Activated T-cell treated with anti-CD3 and anti-CD28 coated beads for 24 hours (primary cell): ENCODE measurements at places on chromosomes 7 and 10.

GRCh38 chr7:272631-273030 lies 17.3 kb upstream of the FOXL3 start:
- no peak for DNase-seq

GRCh38 chr10:122450353-122450990 lies 4.0 kb upstream of the ARMS2 start:
- DNase-seq = no peak

DNA sequence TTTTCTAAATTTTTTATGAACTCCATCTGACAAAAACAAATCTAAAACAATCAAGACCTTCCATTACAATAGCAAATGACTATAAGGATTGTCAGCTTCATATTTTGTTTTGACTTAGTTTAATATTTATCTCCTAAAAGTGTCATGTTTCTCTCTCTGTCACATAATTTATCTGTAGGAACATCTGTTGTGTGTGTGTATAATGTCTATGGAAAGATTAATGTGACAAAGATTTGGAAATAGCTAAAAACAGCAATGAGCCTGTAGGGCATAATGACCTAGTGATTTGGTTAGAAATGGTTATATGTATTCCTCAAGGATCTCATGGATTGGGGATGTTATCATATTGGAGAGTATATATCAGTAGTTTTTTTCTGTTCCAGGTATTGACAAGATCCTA lies 69.6 kb upstream of the MDFIC start:
- DNase-seq = no peak

DNA sequence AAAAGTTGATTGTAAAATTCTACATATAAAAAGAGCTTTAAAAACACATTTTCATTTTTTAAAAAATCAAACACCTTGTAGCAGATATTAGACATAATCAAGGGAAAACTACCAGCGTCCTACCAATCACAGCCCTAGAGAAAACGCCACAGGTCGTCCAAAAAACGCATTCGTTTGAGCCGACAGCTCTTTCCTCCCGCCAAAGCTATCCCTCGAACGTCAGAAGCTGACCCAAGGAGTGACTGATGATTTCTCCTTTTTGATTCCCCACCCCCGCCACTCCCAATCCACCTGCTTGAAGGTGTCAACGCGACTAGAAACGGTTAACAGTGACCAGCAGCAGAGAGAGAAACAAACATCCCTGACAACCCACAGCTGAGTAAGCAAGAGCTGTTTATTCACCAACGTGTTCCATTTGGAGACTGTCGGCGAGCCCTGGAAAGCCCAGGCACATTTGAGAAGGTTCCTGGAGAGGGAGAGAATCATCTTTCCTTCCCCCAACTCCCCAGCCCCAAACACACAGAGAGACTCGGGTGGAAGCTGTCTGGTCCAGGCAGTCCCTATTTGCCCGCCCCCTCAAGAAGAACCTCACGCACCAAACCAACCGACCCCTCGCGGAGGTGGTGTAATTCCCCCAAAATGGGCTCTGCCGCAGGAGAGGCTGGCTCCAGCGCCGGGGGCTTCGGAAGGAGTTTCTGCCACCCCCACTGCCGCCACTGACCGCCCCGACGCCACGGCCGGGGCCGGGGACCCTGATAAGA lies 622 bp downstream of the CPEB3 start:
- DNase-seq = peak; percentile 7

DNA sequence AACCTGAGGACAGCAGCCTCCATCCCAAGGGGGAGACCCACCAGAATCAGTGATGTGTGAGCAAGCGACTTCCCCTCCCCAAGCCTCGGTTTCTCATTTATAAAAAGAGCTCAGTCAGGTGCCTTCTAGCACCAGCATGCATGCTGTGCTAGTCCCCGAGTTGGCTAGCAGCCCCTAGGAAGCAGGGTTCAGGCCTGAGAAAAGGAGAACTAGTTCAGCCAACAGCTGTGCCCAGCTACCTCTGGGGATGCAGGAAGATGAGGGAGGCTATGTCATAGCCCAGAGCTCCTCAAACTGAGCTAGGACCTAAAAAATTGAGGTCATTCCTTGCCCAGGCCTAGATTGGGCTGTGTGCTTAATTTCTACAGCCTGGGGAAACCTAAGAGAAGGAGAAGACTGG lies 13.7 kb downstream of the DRGX start:
- DNase-seq = no peak

- no peak for DNase-seq
Observed at GRCh38 chr10:78806681-78807221, 262.0 kb upstream of the ZMIZ1 start.

DNA sequence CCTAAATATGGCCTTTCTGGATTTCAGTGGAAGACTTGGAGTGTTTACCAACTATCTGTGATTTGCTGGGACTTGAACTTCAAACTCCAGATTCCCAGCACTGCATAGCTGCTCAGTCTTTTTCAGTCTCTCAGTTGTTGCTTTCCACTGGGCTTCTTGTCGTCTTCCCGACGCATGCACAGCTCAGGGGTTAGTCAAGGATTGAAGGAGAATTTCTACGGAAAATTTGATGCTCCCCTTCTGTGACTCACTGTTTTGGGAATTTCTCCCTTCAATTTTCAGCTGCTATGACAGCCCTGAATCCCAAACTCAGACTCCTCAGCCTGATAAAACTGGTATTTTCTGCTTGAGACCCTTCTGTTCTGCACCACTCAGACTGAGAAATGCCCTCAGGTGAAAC lies 91.7 kb downstream of the CYP26A1 start:
- no peak for DNase-seq

DNA sequence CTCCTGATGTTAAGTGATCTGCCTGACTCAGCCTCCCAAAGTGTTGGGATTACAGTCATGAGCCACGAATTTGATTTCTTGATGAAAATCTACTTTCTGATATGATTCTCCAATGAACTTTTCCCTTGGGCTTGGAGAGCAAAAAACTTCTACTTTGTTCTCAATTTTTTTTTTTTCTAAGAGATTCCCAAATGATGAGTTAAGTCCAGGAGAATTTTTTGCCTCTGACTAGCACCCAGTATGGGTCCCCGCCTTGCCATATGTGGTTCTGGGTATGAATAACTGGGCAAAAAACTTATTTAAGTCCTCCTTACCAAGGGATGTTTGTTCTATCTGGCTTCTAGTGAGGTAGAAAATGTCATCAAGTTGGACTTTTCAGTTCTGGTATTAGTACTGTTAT lies 147.9 kb upstream of the LYZL1 start:
- no peak for DNase-seq

GRCh38 chr10:63267414-63268148 lies 134.5 kb downstream of the NRBF2 start:
- no peak for DNase-seq

DNA sequence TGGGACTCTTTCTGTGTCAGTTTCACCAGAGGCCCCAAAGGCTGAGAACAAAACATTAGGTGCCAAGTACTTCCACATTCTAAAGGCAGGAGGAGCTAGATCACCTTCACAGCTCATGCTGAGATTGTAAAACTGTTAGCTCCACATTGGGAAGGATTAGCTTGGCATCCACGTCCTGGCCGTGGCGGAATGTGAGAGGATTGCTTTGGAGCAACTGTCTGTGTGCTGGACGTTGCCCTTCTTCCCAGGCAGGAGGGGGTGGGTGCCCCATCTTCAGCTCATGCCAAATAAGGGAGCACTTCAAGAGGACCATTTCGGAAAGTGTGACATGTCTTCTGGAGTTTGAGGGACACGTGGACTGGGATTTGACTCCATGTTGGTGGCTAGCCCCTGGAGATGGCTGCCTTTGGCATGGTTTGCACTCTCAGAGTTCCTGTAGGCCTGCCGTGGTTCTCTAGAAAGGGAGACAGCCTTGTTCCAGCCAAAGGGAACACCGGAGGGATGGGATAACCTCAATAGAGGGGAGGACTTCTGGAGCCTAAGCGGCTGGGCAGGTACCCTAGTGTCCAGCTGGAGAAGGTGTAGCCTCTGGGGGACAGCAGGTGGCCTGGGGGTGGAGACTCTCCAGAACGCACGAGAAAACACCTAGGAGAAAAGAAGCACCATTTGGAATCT lies 19.9 kb upstream of the FMC1 start:
- DNase-seq = no peak

DNA sequence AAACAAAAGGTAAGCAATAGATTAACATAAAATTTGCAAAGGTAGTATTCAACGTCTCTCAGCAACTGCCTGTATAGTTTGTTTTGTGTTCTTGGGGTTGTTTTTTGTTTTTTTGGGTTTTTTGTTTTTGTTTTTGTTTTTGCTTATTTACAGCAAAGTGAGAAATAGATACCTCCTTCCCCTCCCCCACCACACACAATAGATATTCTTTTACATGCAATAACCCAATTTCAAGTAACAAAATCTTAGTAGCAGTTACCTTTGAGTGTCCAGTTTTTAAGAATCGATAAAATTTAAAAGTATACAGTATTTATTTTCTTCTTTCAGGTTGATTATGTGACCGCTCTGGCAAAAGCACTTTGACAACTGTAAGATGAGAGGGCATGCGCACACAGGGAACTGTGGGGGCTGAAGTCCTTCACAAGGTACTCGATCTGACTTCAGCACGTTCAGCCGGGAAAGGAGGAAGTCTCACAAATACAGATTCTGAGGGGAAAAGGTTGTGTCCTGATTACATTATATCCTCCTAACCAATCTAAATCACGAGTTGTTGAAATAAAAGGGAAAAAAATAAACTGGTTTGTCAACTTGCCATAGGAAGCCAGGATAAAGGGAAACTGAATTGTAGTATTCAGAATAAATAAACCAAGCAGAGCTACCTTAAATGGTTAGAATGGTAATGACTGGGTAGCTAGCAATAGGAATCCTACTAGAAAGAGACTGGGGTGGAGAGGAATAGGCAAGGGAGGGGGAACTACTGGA lies 47.8 kb downstream of the CPEB3 start:
- peak; percentile 23 for DNase-seq

- DNase-seq = no peak
Observed at GRCh38 chr7:25552998-25553397, 324.7 kb upstream of the NPVF start.

DNA sequence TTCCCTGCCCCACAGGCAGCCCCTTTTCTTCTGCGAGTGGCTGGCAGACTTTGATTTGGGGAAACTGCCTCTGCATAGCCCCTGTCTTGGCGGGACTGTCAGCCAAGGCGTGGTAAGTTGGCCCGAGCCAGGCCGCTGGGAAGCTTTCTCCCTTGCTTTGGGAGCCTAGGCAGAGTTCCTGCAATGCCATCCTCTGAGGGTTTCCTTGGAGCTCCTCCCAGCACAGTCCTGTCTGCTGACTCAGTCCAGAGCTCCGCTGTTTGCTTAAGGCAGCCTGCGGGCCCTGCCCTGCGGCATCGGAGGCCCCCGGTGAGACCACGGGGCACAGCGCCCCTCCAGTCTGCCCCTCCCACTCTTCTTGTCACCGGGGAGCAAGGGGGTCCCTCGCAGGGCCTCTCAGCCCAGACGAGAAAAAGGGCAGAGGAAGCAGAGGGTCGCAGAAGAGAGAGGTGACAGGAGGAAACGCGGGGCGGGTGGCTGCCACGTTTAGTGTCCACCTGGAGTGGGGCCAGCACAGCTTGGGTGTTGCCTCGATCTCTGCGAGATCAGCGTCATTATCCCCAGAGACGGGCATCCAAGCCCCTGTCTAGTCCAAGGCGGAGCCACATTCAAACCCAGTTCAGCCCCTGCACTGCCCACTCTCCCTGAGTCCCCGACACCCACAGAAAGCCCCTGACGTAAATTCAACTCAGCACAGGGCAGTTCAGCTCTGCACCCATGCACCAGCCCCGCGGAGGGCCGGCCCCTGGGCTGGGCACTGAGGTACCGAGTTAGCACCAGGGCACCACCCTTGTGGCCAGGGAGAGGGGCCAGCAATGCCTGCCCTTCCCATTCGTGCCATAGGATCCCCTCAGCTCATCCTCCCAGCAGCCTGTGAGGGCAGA lies 59.0 kb upstream of the CHST15 start:
- no peak for DNase-seq

DNA sequence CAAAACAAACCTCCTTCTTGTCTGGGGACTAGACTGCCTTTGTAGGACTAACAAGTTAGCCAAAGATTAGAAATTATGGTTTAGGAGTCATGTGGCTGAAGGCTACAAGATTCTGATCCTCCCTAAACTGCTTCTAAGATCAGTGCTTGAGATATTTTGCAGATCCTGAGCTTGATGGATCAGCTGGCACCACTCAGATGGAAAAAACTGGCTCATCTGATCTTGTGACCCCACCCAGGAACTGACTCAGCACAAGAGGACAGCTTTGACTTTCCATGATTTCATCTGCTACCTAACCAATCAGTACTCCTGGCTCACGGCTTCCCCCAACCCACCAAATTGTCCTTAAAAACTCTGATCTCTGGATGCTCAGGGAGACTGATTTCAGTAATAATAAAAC lies 271.5 kb upstream of the TAC1 start:
- no peak for DNase-seq

DNA sequence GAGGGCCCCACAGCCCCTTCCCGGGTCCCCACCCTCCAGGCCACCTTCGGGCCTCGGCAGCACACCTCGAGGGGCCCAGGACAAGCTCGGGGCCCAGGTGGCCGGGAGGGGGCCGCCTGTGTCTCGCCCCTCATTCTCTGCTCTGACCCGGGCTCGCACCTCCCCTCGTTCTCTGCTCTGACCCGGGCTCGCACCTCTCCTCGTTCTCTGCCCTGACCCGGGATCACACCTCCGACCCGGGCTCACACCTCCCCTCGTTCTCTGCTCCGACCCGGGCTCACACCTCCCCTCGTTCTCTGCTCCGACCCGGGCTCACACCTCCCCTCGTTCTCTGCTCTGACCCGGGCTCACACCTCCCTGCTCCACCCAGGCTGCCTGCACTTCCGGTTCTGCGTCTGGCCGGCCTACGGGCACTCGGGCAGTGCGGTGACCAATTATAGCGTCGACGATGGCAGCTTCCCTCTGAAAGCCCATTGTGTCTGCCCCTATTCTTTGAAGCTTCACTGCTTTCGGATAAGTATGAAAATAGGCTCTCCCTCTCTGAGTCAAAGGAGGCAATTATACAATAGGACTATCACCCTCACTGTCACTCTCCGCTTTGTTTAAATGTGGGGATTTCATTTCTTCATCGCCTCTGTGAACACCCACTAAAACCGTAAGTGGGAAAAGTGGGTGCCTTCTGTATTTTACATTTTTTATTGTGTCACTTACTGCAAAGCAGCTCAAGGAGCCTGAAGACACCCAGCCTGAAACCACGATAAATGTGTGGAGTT lies 457.4 kb downstream of the DNAJB6 start:
- DNase-seq = no peak

GRCh38 chr10:118210276-118210675 lies 131.8 kb downstream of the FAM204A start:
- no peak for DNase-seq

- no peak for DNase-seq
Observed at GRCh38 chr7:26626156-26626555, 238.2 kb downstream of the SKAP2 start.

DNA sequence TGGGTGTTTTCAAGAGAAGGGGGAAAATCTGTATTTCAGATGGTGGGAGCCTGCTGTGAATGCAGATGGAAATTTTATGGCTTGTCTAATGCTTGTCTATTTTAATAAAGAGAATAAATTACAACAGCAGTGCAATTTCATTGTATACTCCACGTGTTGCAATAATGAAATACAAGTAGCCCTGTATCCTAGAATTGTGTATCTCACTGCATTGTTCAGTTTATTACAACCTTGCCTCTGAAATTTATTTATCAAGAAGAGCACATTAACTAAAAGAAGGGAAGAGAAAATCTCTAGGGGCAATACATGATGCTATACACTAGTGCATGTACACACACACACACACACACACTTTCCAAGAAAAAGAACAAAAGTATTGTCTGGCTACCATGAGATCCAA lies 21.8 kb downstream of the ANK3 start:
- DNase-seq = no peak
